ENCODE measurements at places on chromosomes 13 and 19.

- no peak for DNase-seq
These were observed 511.9 kb upstream of the KLF12 start for GRCh38 chr13:74646091-74646490.

DNA sequence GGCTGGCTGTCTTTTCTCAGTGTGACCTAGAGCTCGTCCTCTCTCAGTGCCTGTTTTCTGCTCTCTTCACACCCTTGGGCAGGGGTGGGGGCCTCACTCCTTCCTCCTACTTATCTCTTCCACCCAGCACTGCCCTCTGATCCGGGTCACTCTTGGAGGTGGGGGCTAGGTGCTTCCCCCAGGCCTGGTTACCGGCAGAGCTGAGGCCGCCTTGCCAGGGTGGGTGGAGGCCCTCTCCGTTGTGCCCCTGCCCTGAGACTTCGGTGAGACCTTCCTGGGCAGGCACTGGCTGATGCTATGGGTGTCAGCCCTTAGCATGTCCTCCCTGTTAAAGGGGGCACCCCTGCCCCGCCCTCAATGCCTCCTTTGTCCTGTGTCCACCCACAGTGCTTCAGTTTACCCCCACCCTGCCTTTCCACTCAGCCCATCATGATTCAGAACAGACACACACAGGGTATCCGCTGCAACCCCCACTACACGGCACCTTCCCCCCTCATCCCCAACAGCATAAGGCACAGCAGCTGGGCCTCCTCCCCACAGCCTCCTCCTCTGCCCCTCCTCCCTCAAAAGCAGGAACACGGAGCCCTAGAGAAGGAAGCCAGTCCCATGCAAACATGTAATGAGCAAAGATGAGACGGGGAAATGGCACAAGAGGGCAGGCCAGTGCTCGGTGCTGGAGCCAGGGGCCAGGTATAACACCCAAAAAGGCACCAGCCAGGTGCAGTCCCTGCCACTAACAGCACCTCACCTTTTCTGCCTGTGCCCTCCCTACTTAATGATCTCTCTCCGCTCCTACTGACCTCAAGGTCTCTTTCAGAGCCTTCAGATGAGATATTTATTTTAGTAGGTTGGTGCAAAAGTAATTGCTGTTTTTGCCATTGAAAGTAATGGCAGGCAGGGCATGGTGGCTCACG is 9.8 kb downstream of the ZGLP1 start:
- no peak for DNase-seq

- DNase-seq = no peak
These were observed 6.7 kb downstream of the DBP start for GRCh38 chr19:48630296-48631063.

DNA sequence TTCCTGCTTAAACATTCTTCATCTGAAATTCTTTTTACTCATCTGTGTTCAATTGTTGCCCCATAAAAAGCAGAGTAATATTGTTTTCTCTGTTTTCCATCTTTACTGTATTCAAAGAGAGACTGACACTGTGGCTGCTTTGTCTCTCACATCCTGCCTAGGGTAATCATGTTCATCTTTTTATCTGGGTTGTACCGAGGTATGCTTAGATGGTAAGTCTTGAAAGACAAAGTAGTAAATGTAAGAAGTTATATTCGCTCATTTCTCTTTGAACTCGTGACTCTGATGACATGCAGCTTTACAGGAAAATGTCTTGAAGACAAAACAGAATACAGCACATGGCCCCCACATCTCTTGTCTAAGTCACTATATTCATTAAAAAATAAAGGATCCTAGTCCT is 20.0 kb upstream of the CYSLTR2 start:
- no peak for DNase-seq

DNA sequence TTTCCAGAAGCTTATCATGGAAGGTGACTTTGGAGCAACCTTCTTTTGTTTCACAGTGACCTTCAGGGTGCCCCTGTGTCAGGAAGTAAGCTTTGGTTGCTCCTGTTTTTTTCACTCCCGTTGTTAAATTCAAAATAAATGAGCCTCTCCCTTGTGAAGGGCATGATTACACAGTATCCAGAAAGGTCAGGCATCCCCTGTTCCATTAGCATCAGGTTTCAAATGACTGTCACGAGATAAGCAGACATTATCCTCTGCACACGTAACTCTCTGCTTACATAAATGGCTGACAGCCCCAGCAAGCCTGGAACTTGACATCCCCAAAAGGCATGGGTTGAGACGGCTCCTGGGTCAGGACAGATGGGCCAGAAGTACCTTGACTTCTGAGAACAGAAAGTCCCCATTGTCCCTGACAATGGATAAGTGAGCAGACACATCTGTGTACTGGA is 52.0 kb downstream of the RAB20 start:
- no peak for DNase-seq

GRCh38 chr19:1087813-1088415 is 7.3 kb downstream of the POLR2E start:
- DNase-seq = no peak

DNA sequence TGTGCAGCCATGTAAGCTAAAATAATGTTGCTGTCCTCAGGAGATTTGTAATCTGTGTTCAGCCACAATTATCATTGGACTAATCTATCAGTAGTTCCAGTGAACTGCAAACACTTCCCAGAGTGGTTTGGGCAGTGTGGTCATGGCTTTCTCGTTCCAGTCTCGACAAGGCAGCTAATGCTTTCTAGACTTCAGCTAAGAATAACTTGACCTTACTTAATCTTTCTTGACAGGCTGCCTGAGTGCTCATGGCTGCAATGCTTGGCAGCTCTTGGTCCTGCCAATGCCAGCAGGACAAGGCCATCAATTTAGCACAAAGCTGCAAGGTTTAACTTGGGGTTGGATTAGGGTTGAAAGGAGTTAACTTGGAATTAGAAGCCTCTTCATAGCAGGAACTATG is 32.8 kb downstream of the ATP12A start:
- DNase-seq = no peak

DNA sequence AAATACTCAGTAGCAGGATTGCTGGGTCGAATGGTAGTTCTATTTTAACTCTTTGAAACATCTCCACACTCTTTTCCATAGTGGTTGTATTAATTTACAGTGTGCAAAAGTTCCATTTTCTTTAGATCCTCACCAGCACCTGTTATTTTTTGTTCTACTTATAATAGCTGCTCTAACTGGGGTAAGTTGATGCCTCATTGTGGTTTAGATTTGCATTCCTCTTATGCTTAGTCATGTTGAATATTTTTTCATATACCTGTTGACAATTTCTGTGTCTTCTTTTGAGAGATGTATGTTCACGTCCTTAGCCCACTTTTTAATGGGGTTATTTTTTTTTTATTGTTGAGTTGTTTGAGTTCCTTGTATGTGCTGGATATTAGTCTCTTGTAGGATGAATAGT is 144.6 kb downstream of the NBEA start:
- no peak for DNase-seq

- DNase-seq = no peak
These were observed 4.7 kb downstream of the GPX4 start for GRCh38 chr19:1108291-1109031.

DNA sequence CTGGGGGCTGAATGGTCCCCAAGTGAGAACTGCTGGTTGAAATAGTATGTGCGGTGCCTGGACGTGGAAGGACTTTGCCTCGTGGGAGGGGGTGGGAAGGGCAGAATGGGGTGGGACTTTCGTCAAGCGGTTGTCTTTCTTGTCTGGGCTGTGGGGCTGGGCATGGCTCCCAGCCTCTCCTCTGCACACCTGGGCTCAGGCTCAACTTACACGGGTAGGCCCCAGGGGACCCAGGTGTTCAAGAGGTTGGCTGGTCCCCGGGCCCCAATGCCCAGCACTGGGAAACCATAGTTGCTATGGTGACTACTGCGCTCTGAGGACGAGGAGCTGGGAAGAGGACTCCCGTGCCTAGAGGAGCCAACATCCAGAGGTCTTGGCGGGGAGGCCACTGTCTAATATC is 7.3 kb downstream of the NWD1 start:
- no peak for DNase-seq

GRCh38 chr13:111860231-111860552 is 206.8 kb upstream of the SOX1 start:
- DNase-seq = no peak

GRCh38 chr13:24097064-24097463 is 63.5 kb upstream of the SPATA13 start:
- DNase-seq = no peak

- no peak for DNase-seq
These were observed 366.8 kb downstream of the SLITRK1 start for GRCh38 chr13:83515268-83516015.

- DNase-seq = no peak
These were observed 540.4 kb upstream of the NBEA start for GRCh38 chr13:34401696-34402095.

Data from cortex of kidney (tissue), 1 donor.